NCI-H1092 treated with DMSO at 0.1 percent for 48 hours (cell line): ENCODE measurements at places on chromosomes 12 and 14.
A peak's percentile ranks its signal among the peaks of the same experiment; 100 is the strongest.

- DNase-seq: no peak
These were observed 184.8 kb downstream of the RPS29 start for GRCh38 chr14:49401373-49401772.

DNA sequence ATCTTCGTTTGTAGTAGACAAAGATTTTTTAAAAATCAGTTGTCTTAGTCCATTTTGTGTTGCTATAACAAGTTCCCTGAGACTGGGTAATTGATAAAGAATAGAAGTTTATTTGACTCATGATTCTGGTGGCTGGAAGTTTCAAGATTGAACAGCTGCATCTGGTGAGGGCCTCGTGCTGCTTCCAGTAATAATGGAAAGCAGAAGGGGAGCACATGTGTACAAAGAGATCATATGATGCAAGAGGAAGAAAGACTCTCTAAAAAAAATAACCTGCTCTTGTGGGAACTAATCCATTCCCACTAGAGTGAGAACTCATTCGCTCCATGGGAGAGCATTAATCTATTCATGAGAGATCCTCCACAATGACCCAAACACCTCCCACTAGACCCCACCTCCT, 24.8 kb downstream of the MUCL1 start:
- DNase-seq: no peak

GRCh38 chr12:126030573-126030972, 965.3 kb downstream of the AACS start:
- DNase-seq: no peak

DNA sequence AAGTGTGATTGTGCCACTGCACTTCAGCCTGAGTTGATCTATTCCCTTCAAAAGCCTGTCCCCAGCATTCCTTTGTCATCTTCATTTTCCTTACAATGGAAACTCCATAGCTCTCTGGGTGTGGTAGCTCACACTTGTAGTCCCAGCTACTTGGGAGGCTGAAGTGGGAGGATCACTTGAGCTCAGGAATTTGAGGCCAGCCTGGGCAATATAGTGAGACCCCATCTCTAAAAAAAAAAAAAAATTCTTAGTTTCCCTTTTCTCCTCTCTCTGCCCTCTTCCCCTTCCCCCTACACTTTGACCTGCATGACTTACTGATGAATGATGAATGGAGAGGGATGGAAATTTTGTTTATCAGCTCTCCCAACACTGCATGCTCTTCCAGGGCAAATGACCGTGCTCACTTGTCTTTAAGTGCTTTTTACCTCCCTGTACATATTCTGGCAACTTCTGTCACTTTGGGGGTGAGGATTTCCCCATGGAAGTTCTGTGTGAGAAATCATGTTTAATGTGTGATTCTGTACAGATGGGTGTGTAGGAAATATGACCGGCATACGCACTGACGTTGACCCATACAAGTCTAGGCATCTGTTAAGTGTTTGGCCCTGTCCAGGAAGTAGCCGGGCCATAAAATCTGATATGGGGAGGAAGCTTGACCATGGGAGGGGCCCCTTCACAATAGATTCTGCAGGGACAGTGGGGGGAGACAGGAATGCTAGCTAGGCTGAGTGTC, 65.4 kb downstream of the ZFP36L1 start:
- no peak for DNase-seq

GRCh38 chr12:68240975-68241374, 12.4 kb downstream of the IL22 start:
- DNase-seq: no peak

DNA sequence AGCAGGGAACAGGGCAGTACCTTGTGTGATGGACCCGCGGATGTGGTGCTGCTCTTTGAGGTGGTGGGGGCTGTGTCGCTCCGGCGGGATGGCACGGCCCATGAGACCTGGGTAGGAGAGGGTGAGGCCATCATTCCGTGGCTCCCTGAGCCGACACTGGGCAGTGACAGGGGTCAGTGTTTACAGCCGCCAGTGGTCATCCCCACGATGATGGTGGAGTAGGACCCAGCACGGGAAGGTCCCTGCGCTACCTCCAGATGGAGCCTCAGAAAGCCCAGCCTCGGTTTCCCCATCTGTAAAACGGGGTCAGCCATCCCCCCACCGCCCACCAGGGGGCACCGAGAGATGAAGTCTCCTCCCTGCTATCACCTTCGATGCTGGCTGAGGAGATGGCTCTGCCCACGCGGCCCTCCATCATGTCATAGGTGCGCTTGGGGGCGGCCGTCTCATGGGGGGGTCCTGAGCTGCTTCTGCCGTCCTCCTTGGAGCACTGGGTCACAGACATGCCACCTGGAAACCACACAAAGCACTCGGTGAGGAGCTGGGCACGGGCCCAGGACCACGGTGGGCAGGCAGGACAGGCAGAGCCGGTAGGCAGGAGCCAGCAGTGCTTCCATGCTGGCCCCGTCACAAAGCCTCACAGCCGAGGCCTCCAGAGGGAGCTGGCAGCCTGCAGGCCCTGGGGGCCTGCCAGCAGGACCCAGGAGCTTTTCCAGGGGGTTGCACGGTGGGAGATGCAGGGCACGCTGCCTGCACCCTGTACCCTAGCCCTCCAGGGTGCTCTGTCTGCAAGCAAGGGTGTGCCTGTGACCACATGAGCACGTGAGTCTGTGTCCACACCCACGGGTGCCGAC, 53.1 kb downstream of the RFLNA start:
- DNase-seq: no peak

- no peak for DNase-seq
These were observed 77.1 kb downstream of the SINHCAF start for GRCh38 chr12:31248815-31249214.

- DNase-seq: peak; percentile 18
These were observed 86.9 kb downstream of the ANO6 start for GRCh38 chr12:45302621-45303369.

DNA sequence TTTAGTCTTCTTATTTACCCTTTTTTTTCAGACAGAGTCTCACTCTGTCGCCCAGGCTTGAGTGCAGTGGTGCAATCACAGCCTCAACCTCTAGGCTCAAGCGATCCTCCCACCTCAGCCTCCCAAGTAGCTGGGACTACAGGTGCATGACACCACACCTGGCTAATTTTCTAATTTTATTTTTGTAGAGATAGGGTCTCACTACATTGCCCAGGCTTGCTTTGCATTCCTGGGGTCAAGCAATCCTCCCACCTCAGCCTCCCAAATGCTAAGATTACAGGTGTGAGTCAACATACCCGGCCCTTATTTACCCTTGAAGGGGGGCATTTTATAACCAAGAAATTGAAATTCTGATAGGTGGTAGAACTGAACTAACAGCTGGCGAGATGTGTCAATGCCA, 21.0 kb downstream of the HECTD4 start:
- no peak for DNase-seq

DNA sequence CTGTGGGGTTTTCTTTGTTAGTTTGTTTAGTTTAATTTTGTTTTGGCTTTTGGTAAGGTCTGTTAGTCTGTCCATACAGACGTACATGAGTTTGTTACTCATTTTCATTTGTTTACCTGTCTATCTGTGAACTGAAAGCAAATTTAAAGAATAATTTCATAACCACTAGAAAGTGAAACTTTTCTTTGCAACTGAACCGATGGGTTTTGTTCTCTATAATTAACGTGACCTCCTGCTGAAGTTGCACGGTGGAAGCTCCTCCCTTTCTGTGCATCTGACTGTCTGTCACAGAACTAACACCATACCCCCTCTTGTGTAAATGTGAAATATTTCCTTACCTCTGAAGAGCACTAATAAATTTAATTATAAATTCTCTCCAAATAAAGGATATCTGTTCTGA, 595.5 kb downstream of the GALC start:
- DNase-seq: no peak

DNA sequence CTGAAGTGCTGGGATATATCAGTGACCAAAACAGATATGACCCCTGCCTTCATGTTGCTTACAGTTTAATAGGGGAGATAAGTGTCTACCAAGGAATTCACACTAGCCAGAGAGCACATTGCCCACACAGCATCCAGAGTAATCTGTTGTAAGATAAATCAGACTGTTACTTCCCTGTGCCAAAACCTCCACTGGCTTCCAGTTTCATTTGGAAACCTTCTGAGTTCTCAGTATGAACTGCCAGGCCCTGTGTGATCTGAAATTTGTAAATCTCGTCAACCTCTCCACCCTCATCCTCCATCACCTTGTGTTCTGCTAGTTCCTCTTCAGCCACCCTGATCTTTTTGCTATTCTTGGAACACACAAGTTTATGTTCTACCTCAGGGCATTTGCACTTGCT, 154.7 kb downstream of the ETV6 start:
- no peak for DNase-seq

- DNase-seq: no peak
These were observed 440.1 kb upstream of the FAR2 start for GRCh38 chr12:28708918-28709371.

GRCh38 chr12:31488737-31489338, 102.1 kb downstream of the DENND5B start:
- no peak for DNase-seq

GRCh38 chr14:96162265-96162664, 42.4 kb upstream of the BDKRB2 start:
- DNase-seq: no peak

DNA sequence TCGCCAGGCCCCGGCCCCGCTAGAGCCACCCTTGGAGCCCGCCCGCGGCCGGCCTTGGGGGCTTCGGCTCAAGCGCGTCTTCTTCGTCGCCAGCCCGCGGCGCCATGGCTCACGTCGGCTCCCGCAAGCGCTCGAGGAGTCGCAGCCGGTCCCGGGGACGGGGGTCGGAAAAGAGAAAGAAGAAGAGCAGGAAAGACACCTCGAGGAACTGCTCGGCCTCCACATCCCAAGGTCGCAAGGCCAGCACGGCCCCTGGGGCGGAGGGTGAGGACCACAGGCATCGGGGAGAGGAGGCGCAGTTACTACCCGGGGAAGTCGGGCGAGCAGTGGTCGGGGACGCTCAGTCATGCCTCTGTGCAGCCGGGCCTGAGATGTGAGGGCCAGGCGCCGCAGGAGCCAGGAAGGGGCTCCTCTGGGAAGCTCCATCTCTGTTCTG, 573 bp downstream of the ARL6IP4 start:
- DNase-seq: no peak

GRCh38 chr12:8609061-8609570, 3.5 kb downstream of the AICDA start:
- DNase-seq: peak; percentile 27

- DNase-seq: no peak
These were observed 290.7 kb upstream of the TMPO start for GRCh38 chr12:98224584-98225221.

- DNase-seq: no peak
These were observed 12.7 kb downstream of the CPSF6 start for GRCh38 chr12:69252033-69252432.

GRCh38 chr12:40602562-40602961, 89.7 kb upstream of the CNTN1 start:
- no peak for DNase-seq

- DNase-seq: no peak
These were observed 679.5 kb downstream of the C12orf50 start for GRCh38 chr12:87349681-87350080.

- DNase-seq: no peak
These were observed 475.8 kb upstream of the FLRT2 start for GRCh38 chr14:85054178-85054577.

DNA sequence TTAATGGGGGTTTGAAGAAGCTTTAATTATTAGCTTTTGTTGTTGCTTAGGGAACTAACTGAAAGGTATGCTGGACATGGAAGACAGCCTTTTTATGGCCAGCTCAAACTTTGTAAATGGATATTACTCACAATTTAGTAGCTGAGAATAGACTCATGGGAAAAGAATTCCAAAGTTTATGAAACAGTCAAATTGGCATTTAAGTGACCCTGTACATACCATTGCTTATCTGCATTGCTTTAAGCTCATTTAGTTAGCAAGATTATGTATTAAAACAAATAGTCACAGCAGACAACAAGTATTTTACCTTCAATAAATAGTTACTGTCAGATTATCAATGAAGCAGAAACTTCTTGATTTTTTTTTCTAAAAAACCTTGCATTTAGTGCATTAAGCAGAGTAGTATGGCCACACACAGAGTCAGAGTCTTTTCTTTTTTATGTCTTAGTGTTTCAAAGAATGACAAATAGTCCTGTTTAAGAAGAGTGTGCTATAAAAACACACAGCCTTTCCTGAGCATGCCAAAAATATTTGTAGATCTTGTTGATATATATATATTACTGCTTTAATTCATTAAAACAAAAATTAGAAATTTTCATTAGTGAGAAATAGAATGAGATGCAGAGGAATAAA, 102.2 kb downstream of the TTC6 start:
- DNase-seq: no peak

DNA sequence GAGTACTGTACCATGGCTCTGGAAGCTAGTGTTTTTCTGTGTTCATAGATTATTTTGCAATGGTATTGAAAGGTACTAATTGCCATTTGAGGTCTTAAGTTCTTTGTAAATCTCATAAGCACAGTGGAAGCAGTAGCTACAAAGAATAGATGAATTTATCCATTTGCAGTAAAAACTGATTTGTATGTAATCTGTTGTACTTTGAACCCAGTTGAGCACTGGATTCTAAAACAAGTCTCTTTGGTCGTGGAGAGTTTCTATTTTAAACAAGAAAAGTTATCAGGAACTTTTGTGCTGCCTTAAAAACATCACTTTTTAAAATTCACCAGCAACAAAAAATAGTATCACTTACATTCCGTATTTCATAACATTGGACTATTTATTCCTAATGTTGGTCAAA, 4.1 kb downstream of the RAP1B start:
- no peak for DNase-seq

GRCh38 chr12:117212563-117213190, 22.4 kb upstream of the FBXO21 start:
- peak; percentile 47 for DNase-seq

DNA sequence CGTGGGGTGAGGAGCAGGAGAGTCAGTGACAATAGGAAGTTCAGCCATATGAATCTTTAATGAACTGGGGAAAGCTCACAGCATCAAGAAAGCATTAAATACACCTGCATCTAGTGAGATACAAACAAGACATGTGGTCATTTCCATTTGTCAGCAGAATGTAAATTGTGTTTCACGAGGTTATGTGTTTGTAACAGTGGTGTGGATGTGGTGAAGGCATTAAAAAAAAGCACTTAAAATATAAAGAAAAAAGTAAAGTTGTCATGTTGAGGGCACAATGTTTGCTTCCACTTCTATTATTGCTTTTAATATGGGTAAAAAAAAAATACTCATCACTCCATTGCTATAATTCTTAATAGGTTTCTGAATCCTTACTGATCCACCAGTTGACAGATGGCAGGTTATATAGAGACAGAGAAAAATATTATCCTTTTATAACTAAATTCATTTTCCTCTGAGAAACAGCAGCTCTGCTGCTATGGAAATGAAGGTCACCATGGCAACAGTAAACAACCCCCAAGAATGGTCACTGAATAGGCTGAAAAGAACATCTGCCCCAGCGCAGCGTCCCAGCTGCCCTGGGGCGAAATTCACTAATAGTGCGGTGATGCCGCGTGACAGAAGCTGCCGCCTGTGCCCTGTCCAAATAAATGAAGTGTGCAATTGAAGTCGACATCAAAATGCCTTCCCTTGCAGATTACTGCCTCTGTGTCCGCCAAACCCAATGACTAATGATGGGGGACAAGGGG, 226.1 kb downstream of the FOXN3 start:
- peak; percentile 95 for DNase-seq

DNA sequence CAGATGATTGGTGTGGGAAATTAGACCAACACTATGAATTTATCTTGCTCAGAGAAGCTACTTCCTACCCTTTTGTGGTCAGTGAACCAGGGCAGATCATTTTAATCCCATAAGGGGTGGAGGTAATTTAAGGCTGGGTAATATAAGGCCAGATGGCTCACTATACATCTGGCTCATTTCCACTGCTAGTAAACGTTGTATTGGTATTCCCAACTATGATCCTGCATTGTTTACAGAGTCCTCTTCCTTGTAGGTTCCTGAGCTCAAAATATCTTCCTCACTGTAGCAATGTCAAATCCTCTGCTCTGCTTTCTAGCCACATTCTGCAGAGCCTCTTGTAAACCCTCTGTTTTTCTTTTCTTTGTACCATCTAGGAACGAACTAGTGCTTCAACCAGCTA, 93.0 kb upstream of the MGAT4C start:
- peak; percentile 7 for DNase-seq
